ENCODE measurements at places on chromosomes 16 and 17. TPM values are rescaled to one million over a fixed set of nuclear protein-coding genes. Genes with fewer than 3 reads are reported as not detected.
A peak's percentile ranks its signal among the peaks of the same experiment; 100 is the strongest.

The TNFSF13 gene
- 2.1 TPM for polyA plus RNA-seq

The NUBP1 gene
- 49.8 TPM for polyA plus RNA-seq

DNA sequence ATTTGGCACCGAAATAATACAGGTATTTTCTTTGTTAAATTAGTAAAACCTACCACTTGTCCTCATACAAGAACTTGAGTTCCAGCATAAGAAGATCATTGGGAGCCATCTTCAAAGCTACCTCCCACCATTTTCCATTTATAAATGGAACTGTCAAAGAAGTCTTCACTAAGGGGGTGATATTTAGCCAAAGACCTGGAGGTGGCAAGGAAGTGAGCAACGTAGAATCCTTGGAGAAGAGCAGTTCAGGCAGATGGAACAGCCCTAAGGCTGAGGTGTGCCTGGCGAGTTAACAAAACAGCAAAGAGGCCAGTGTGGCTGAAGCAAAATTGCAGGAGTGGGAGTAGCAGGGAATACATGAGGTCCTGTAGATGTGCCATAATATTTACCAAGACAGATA lies 1.8 kb downstream of the KCNJ16 start:
- no peak for DNase-seq

DNA sequence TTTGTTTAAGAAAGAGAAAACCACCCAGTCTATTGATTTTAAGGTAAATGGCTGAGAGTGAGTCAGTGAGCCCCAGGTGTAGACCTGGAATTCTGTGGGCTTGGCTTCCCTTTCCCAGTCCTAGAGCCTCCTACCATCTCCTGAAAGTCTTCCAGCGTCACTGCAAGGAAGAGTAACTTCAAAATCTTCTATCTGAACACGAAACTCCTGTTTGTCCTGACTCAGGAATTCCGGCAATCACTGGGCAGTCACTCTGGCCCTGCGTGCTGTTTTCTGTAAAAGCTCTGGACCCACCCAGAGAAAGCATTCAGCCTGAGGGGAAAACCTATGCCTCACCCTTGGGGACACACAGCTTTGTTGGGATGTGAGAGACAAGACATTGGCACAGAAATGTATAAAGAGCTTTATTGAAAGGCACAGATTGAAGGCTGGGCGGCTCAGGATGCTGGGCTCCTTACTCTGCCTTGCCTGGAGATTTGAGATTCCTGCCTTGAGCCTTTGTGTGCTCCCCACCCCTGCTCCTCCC lies 15.9 kb downstream of the MINK1 start:
- no peak for DNase-seq

The DRC3 gene
- 3.6 TPM for polyA plus RNA-seq

- peak; percentile 99 for DNase-seq
Measured at GRCh38 chr17:7204828-7205461, 14.7 kb downstream of the DLG4 start.

GRCh38 chr16:23615805-23616204 lies 19.7 kb upstream of the NDUFAB1 start:
- no peak for DNase-seq

The LYZL6 gene
- not detected for polyA plus RNA-seq

The MT4 gene
- not detected for polyA plus RNA-seq

GRCh38 chr17:36000732-36001109 lies 632 bp downstream of the CCL15 start:
- DNase-seq = no peak

- no peak for DNase-seq
Measured at GRCh38 chr16:72210555-72210954, 38.6 kb upstream of the PMFBP1 start.

GRCh38 chr17:3911271-3912053 lies 4.8 kb downstream of the P2RX1 start:
- no peak for DNase-seq

GRCh38 chr16:86667035-86667434 lies 88.7 kb downstream of the FOXL1 start:
- DNase-seq = no peak

The ZPBP2 gene
- polyA plus RNA-seq = not detected

The ZSCAN10 gene
- polyA plus RNA-seq = not detected

GRCh38 chr17:3963237-3964201 lies 718 bp downstream of the ATP2A3 start:
- DNase-seq = peak; percentile 54

The ZP2 gene
- polyA plus RNA-seq = not detected

DNA sequence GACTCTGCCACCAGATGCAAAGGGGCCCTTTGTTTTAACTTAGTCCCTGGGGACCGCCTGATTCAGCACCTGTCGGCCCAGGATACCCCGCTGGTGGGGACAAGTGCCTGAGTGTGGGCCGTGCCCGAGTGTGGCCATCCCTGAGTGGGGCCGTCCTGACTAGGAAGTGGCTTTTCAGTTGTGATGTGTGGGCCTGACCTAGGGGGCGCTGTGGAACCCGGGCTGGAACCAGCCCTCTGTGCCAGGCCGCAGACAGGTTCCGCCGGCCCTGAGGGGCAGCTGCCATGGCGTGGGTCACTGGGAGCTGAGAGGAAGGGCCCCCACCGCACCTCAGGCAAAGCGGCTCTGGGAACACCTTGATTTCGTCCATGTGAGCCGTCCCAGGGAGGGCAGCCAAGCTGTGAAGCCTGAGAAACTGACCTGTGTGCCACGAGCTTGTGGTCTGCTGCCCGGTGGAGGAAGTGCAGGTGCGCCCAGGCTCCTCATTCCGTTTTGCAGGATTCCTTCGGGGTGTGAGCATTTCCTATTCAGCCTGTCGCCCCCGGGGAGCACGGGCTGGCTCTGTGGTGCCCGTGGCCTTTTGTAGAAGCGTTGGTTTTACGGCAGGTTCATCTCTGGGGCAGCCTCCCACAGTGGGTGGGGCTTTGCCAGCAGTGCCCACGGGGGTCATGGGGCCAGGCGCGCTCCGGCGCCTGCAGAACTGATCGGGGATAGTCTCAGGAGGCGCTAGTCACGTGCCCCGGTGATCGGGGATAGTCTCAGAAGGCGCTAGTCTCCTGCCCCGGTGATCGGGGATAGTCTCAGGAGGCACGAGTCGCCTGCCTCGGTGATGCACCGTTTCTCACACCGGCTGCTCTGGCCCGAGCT lies 5.3 kb downstream of the RPL13 start:
- DNase-seq = peak; percentile 84

The HBA2 gene
- polyA plus RNA-seq = not detected

The GPR179 gene
- 0.02 TPM for polyA plus RNA-seq

- DNase-seq = no peak
Measured at GRCh38 chr17:34638526-34639260, 59.3 kb downstream of the TMEM132E start.

DNA sequence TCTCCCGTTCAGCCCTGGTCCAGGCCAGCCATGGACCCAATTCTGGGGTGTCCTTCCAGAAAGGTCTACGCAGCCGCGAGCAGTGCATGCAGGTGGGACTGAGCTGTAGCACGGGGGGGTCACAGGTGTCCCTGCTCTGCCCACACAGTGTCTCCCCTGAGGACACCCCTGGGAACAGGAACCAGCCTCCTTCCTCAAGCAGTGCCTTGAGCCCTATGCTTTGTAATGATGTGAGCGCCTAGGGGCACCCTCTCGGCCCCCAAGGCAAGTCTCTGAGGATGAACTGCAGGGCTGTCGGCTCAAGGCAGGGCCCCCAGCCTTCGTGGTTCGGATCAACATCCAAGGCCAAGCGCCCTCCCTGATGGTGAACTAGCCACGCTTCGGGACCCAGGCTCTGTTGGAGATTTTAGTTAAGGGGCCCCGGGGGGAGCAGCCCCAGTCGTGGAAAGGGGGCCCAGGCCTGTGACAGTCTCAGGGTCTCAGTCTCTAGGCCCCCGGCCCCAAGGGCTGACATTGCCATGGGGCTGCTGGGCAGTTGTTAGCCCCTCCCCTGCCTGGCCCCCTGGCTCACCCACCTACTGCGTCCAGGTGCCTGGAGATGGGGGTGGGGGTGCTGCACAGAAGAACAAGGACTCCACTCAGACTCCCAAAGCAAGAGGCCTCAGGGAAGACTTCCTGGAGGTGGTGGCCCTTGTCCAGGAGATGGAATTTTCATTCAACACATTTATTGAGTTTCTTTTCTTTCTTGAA lies 2.3 kb downstream of the IL17C start:
- no peak for DNase-seq

DNA sequence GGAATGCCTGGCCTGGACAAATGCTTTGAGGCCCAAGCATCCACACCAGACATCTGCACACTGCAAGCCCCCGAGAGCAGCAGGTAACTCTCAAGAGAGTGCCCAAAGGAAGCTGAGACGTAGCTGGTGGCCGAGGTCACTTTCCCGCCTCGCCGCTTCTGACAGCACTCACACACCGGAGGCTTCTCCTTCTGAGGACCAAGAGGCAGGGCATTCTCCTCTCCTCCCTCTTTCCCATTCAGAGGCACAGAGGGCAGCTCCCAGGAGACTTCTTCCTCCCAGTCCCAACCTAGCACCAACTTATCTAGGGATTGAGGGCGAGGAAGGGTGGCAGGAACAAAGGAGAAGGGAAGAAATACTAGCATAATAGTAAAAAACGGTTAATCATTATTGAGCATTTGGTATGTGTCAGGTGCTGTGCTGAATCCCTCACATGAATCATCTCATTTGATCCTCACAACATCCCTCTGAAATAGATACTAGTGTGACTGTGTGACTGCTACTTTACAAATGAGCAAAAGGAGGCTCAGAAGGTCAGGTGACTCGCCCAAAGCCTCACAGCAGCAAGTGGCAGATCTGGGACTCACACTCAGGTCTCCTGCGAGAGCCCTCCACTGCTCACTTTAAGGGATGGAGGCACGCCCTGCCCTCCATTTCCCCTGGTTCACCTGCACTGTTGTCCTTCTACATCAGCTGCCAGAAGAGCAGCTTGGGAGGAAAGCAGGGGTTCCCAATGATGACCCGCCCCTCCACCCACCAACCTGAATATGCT lies 41.8 kb downstream of the MYO18A start:
- DNase-seq = no peak
